Stimulated activated effector memory CD8-positive, alpha-beta T cell treated with anti-CD3 and anti-CD28 coated beads, Interleukin-12 subunit alpha, Interleukin-12 subunit beta, amount 100 ng/mL, for 72 hours (primary cell): ENCODE measurements at places on chromosomes 7 and 10.

DNA sequence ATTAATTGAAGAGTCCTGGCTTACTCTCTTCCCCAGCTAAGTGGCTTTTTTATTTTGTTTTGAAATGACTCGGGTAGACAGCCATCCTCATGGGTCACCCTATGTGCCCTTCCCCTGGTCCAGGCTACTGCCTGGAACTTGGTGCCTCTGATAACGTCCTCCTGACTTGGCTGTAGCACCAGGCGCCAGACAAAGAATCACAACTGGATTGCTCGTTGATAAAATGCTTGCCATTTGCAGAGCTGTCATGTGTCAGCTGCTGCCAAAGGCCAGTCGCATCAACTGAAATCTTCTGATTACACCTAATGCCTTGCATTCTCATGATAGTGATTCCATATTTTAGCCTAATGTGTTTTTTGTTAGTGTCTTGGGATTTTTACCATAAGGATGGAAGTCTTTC is 27.4 kb upstream of the ABLIM1 start:
- no peak for DNase-seq

GRCh38 chr7:48088559-48089045 is 463 bp upstream of the UPP1 start:
- DNase-seq = peak; percentile 93

- no peak for DNase-seq
Observed at GRCh38 chr7:130881799-130882141, 147.8 kb upstream of the KLF14 start.

GRCh38 chr10:124035928-124036558 is 57.4 kb downstream of the CHST15 start:
- DNase-seq = no peak

DNA sequence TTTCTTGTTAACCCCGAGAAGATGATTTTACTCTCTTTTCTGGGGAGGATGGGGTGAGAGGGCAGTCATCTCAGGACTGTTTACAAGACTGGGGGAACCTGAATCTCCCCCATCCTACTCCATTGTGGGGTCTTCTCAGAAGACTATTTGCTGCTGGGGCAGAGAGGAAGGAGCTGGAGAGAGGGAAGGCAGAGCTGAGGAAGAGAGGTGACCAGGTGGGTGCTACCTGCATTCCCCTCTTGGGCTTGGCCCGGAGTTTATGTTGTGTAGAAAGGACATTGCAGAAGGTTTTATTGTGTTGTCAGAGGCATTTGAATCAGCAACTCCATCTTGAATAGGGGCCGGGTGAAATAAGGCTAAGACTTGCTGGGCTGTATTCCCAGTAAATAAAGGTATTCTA is 247.1 kb upstream of the GALNT17 start:
- no peak for DNase-seq

DNA sequence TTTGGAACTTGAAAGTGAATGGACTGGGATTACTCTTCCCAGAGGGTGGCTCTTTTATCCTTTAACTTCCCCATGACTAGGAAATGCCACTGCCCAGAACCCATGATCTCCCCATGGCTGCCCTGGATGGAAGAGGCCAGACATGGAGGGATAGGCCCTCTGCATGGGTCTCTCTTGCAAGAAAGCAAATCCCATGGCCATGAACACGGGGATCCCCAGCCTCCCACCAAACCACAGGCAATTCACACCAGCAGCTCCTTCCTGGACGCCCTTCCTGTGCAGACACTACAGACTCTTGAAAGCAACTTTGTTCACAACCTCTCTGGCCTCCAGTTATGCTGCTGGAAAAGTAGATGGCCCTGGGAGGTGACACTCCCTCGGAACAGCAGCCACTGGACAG is 55.0 kb downstream of the EBF3 start:
- DNase-seq = no peak

DNA sequence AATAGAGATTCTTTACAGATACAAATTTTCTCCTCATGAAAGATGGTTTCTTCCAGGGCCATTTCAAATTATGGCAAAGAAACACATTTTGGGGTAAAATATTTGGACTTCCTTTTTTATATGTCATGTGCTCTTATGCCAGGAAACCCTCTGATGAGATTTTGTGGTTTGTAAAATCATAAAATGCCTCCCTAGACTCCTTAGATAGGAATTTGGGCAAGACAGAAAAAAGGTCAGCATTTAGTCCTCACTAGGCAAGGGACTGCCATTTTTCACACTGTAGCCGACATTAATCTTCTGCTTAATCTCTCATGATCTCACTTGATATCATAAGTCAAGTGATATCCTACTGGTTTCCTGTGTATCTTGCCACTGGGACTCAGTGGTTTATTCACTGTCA is 286.4 kb downstream of the ARHGAP12 start:
- DNase-seq = no peak

GRCh38 chr7:14195079-14195478 is 205.6 kb upstream of the ETV1 start:
- DNase-seq = no peak

- no peak for DNase-seq
Observed at GRCh38 chr10:50550291-50550839, 73.4 kb downstream of the SGMS1 start.

- DNase-seq = no peak
Observed at GRCh38 chr7:80851896-80852476, 66.9 kb downstream of the SEMA3C start.

DNA sequence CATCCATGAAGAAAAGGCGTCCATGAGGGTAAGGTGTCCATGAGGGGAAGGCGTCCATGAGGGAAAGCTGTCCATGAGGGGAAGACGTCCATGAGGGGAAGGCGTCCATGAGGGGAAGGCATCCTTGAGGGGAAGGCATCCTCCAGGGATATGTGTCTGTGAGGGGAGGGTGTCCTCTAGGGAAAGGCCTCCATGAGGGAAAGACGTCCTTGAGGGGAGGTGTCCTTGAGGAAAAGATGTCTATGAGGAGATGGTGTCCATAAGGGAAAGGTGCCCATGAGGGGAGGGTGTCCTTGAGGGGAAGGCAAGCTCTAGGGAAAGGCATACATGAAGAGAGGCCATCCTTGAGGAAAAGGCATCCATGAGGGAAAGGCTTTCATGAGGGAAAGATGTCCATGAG is 92.6 kb downstream of the INPP5A start:
- no peak for DNase-seq

DNA sequence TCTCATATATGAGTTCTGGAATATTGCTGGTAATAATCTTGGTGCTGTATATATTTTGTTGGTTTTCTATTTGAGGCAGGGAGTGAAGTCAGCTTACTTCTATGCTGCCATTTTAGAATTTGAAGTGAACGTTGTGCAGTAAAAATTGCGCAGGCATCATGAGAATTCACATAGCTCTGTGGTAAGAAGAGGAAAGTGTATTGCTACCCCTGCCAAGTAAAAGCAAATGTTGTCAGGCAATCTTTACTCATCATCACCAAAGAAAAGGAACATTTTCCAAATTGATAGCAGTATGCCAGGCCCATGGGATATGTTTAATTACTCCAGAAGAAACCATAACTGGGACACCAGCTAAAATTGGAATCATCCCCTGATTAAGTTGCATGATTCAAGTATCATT is 13.4 kb downstream of the FEZF1 start:
- DNase-seq = no peak

DNA sequence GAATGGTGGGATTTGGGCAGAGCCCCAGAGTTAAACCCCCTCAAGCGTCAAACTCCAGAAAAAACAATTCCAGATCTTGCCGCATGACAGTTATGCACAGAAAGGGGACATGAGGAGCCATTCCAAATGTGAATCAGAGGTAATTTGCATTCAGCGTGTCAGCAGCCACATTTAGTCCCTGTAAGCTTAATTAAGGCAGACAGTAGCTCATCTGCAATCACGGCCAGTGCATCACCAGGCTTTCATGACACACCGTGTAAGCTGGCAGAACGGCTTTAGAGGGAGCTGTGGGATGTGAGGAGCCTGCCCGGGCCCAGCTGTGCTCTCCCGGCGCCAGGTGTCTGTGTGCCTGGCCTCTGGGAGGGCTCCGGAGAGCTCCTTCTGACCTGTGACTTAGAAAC is 18.7 kb upstream of the PRKAG2 start:
- no peak for DNase-seq

DNA sequence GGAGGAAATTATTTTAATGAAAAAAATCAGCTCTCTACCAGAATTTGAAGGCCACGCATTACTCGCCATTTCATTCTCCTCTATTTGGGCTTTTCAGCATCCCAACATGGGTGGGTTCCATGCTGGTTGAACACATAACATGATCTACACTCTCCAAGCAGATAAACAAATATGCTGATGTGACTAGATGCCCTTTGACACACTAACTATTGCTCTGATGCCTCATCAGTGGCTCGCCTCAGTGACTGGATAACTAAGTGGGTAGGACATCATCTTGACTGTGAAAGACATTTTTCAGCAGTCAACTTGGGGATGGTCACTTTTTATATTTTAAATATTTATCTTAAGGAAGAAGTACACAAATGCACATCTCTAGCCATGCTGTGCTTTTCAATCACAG is 113.9 kb upstream of the LAMB4 start:
- DNase-seq = no peak
